ENCODE measurements at places on chromosomes 2 and 18.

GRCh38 chr18:45651275-45651674 is 36.0 kb downstream of the SLC14A2 start:
- no peak for DNase-seq

- DNase-seq, result no peak
Observed at GRCh38 chr2:3233877-3234276, 143.7 kb downstream of the EIPR1 start.

DNA sequence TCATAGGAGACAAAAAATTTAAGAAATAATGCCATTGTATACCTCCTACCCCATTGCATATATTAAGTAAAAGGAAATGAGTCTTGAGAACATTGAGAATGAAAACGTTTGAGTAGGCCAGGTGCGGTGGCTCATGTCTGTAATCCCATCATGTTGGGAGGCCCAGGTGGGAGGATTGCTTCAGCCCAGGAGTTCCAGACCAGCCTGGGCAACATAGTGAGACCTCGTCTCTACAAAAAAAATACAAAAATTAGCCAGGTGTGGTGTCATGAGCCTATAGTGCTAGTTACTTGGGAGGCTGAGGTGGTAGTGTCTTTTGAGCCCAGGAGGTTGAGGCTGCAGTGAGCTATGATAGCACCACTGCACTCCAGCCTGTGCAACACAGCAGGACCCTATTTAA is 107.7 kb upstream of the MGAT5 start:
- DNase-seq, result no peak

DNA sequence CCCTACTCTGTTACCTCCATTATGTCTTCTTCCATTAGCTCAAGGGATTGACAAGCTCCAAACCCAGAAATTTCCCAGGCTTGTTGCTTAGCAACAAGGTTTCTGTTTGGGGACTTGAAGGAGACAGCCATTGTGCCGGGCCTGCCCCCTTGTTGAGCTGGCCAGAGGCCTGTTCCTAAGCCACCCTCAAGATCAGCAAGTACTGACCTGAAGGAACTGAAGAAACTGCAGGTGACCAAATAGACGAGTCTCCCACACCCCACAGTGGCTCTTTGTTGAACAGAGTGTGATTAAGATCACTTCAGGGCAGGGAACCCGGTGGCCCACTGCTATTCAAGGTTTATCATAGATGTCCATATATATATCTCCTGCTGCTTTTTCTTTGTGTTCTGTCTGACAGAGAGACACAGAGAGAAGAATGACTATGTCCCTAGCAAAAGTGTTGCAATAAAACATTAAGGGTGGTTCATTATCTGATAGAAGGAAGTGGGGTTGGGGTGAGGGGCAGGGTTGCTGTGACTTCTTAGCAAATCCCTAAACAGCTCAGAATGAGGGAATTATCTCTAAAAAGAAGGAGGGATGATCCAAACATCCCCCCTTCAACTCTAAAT is 69.2 kb downstream of the RNF144A start:
- DNase-seq, result no peak

- DNase-seq, result no peak
Observed at GRCh38 chr2:191218292-191218898, 26.8 kb upstream of the MYO1B start.

- DNase-seq, result no peak
Observed at GRCh38 chr18:27843783-27844777, 332.9 kb downstream of the CDH2 start.

DNA sequence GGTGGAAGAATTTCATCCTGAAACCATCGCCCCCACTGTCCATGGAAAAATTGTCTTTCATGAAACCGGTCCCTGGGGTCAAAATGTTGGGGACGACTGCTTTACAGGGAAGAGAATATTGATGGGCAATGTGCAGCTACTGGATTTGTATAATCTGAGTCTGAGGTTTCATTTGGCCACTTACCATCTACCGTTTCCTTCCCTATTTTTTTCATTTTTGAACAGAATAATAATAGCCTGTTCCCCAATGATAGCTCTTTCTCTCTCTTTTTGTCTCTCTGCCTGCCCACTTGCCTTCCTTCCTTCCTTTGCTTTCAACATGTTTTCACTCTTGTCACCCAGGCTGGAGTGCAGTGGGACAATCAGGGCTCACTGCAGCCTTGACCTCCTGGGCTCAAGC is 78.3 kb upstream of the TLK1 start:
- DNase-seq, result no peak

GRCh38 chr18:24170360-24170759 is 31.5 kb downstream of the CABYR start:
- DNase-seq, result no peak

DNA sequence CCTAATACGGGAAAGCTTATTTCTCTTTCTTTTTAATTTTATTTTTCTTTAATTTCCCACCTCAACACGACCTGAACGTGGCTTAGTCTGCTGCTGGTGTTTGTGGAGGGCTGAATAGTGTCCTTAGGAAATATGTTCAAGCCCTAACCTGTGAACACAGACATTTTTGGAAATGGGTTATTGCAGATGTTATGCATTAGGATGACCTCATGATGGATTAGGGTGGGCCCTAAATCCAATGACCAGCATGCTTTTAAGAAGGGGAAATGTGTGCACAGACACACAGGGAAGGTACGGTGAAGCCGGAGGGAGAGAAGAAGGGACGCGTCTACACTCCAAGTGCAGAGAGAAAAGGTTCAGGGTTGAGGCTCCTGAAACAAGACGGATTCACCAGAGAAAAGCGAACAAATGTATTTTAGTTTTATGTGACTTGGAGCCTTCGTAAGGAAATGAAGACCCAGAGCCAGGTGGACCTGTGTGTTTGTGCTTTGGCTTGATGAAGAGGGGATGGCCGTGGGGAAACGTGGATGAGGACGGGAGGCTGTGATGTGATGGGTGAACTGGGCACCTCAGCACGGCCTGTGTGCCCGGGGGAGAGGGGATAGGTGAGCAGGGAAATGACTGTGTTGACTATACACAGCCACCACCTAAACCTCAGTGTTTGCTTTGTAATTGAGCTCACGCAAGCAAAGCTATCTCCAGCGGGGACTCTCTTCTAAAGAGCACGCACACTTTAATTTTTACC is 37.5 kb downstream of the RTP5 start:
- peak; percentile 11 for DNase-seq

DNA sequence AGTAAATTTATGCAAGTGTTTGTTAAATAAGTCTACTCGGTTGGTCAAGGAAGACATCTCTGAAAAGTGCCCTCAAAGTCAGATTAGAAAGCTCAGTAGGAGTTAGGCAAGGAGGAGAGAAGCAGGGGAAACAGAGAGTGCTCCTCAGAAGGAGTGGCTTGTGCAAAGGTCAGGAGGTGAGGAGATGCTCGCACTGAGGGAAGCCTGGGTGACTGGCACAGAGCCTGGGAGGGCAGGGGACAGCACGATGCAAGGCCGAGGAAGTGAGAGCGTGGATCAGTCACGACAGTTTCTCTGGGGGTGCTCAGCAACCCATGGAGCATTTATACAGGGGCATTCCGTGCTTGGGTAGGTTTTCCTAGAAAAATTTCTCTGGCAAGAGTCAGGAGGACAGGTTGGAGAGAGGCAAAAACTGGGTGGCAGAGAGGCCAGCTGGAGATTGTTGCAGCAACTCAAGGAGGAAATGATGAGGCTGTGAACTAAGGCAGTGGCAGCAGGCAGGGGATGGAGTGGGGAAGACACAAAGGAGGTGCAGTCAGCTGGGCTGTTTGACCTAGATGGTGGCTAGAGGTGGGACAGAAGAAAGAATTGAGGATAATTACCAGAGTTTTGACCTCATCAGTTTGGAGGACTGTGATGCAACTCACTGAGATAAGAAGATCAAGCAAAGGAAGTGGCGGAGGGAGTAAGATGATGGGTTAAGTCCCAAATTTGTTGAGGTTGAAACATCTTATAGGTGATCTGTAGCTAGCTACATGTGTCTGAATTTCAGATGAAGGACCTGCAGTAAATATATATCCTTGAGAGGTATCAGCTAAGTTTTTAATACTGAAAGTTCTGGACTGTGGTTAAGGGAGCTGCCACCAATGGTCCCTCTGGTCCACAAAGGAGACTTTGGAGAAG is 52.4 kb downstream of the BCL2 start:
- no peak for DNase-seq

GRCh38 chr2:193331676-193332075 is 1136.9 kb upstream of the TMEFF2 start:
- no peak for DNase-seq

DNA sequence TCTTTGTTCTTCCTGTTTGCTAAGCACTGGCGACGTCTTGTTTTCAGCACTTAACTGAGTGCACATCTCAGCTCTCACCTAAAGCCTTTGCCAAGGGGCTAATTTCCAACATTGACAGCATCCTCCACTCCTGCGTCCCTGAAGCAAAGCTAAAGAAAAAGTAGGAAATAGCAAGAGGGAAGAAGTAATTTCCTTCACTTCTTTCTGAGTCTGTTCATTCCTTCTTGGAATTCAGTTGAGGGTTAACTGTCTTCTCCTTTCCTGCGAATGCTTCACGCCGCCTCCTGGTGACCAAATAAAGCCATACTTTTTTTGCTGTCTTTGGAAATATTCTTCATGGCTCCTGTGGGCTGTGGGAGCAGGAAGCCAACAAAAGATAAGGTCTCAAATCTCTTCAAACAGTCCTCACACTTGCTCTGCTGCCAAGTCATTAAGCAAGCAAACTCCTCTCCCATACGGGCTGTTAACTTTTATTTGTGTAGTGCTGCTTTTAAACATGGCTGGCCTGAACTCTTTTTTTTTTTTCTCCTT is 100.9 kb downstream of the DPP10 start:
- no peak for DNase-seq

DNA sequence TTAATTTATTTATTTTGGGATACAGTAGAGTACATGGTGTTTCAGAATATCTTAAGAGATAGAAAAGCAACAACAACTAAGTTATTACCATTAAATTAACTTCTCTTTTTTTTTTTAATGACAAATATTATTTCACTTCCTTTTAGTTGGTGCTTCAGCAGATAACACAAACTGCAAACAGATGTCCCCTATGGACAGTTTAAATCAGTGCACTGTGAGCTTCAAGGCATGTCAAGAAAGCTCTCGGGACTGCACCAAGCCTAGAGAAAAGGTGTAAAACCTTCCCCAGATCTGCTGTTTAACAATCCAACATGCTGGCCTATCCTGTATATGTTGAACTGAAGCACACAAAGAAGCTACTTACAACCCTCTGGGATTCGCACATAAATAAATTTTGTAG is 122.7 kb downstream of the TCF4 start:
- no peak for DNase-seq

GRCh38 chr2:107305966-107306365 is 420.0 kb upstream of the ST6GAL2 start:
- DNase-seq, result no peak

DNA sequence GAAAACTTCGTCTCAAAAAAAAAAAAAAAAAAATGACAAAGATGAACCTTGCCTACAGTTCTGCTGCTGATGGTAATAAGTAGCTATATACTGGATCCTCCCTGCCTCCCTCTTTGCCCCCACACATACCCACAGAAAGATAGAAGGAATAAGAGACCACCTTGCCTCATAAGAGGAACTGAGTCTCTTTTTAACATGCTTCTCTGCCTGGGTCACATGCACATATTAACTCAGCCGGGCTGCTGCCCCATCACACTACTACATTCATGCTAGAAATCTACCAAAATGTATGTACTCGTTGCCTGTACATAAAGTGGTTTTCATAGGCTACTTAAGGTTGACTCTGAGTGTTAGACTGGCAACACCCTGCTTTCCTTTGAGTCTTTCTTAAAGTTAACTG is 78.9 kb upstream of the B3GNT2 start:
- no peak for DNase-seq

GRCh38 chr2:5612666-5613065 is 79.5 kb upstream of the SOX11 start:
- no peak for DNase-seq

- no peak for DNase-seq
Observed at GRCh38 chr2:6623746-6624145, 242.0 kb downstream of the CMPK2 start.

- DNase-seq, result no peak
Observed at GRCh38 chr2:897091-897490, 53.6 kb upstream of the SNTG2 start.

DNA sequence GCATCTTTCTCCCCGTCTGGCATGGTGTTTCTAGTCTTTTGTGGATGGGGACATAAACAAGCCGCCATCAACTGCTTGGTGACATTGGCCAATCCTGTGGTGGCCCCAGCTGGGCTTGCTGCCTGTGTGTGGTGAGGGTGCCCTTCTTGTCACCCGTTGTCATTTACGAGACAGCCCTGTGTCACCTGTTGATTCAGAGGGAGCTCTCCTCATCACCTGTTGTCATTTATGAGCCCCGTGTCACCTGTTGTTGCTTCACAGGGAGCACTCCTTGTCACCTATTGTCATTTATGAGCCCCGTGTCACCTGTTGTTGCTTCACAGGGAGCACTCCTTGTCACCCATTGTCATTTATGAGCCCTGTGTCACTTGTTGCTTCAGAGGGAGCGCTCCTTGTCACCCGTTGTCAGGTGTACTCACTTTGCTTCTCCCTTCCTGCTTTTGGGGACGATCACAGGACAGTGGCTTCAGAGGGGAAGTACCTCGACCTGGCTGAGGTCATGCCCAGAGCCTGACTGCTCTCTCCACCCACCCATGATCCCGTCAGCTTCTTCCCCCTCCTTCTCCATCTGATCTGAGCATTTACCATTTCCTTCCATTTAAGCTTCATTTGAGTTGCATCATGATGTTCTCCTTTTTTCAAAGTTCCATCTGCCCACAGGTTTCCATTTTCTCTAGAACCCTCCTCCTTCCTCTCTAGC is 29.1 kb downstream of the HPCAL1 start:
- peak; percentile 48 for DNase-seq

DNA sequence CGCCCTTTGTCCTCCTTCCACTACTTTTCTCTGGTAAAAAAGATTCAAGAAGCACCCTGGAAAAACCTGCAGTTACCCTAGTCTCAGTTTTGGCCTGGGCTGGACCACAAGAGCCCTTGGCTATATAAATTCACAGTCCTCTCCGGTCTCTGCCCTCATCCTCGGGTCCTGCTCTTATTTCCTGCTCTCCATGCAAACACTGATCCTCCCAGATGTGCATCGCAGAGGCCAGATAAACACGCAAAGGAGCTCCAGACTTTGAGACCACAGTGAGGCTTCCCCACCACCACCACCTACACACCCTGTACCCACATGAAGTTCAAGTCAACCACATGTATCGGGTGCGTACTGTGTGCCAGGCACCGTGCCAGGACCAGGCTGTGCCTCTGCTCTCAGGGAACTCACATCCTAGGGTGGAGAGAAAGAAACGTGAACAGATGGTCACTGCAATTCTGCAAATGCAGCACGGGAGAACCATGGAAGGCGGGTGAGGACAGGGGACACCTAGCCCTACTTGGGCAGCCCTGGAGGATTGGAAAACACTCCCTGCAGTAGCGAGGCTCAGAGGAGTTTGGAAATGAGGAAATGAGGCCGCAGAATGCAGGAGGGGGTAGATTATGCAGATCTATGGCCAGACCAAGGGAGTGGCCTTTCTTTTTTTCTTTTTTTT is 7.4 kb downstream of the CTDSP1 start:
- DNase-seq, result peak; percentile 59

DNA sequence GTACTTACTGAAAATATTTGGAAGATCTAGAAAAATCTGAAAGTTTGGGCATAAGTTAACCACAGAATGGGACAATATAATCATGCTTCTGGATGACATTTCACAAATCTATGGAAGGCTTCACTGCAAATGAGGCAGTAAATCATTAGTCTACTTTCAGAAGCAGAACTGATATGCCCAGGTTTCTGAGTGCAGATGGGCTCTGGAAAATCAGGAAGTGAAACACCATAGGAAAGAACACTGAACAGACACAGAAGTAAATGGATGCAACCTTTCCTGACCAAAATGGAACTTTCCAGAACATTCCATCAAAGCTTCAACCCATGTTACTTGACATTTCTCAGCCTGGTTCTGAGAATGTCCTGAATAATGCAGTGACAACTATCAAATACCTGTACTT is 55.1 kb downstream of the KCNG3 start:
- DNase-seq, result no peak

- no peak for DNase-seq
Observed at GRCh38 chr2:150107816-150108215, 379.7 kb downstream of the RND3 start.

All from activated CD4-positive, CD25-positive, alpha-beta regulatory T cell treated with anti-CD3 and anti-CD28 coated beads, Interleukin-2, amount 50 U/mL, for 72 hours (primary cell).